ENCODE measurements at places on chromosomes 2 and 18.

DNA sequence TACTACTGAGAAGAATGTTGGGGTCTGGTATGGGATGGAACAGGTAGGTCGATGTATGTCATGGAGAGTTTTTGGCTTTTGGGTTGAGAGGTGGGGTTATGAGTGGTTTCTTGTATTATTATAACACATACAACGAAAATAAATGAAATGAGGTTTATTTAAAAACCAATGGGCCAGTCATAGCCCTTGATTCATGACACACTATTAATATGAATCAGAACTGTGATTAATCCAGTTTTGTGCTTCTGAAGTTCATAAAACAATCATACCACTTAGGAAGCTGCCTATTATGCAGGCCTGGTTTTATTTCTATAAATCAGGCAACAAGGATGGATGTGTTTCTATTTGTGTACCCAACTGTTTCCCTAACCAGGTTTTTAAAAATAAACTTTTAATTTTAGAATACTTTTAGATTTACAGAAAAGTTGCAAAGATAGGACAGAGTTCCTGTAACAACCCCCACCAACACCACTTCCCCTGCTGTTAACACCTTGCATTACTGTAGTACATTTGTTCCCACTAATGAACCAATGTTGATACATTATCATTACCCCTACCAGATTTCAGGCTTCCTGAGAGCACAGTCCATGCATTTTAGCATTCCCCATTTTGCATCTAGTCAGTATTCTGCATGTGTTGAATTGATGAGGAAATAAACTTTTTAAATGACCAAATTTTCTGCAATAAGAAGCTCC lies 37.5 kb upstream of the NCOA1 start:
- DNase-seq: no peak

GRCh38 chr18:37428288-37428974 lies 137.2 kb downstream of the CELF4 start:
- DNase-seq: no peak

GRCh38 chr18:48827291-48828193 lies 123.2 kb downstream of the SMAD7 start:
- DNase-seq: peak; percentile 51

DNA sequence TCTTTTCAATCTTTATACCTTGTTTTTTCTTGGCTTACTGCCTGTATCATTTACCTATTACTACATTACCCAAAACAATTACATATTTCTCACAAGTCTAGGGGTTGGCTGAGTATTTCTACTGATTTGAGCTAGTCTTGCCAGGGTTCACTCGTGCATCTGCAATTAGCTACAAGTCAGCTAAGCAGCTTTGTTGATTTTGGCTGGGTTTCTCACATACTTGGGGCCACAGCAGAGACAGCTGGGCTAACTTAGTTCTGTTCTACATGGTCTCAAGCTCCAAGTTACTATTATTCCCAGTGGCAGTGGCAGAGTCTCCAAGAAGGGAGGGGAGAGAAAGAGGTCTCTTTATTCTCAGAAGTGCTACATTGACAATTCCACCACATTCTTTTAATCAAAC lies 54.7 kb upstream of the SP5 start:
- DNase-seq: no peak

GRCh38 chr18:12886498-12887126 lies 2.6 kb upstream of the PTPN2 start:
- DNase-seq: no peak

GRCh38 chr18:40534723-40535122 lies 1420.3 kb upstream of the PIK3C3 start:
- no peak for DNase-seq
